Activated naive CD8-positive, alpha-beta T cell treated with anti-CD3 and anti-CD28 coated beads for 36 hours (primary cell): ENCODE measurements at places on chromosomes 2 and 18. TPM values are rescaled to one million over a fixed set of nuclear protein-coding genes. Genes with fewer than 3 reads are reported as not detected.

The AQP12B gene
- not detected for total RNA-seq

The ZNF407 gene
- 9.6 TPM for total RNA-seq

The TDRD15 gene
- total RNA-seq, result not detected

The PLEK gene
- total RNA-seq, result 2.3 TPM

The CKAP2L gene
- total RNA-seq, result 25.8 TPM

The TMEM247 gene
- not detected for total RNA-seq

The SOX11 gene
- not detected for total RNA-seq
